ENCODE measurements at places on chromosomes 7 and 10.

DNA sequence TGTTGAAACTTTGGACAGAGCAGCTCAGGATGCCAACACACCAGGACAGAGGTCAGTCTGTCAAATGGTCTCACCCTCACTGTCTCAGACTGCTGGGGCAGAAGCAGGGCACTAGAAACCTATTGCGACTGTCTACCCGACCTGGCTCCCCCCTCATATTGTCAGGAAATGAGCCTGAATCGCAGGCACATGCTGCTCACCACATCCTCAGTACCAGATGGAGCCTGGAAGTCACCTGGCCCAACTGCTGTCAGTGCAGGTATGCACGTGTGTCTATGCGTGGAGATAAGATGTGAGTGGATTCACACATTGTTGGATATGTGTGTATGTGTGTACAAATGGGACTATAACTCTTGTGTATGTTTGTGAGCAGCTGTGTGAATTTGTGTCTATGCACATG is 3.2 kb upstream of the CDHR1 start:
- DNase-seq = peak; percentile 46

GRCh38 chr10:80132299-80133139 is at the start of gene PLAC9:
Gene PLAC9, plus strand, starts transcription at chr10:80132730. Its CDS starts 33 bp downstream, at chr10:80132763.
- no peak for DNase-seq

- DNase-seq = no peak
Measured at GRCh38 chr7:150958062-150958552, 20.0 kb downstream of the KCNH2 start.

DNA sequence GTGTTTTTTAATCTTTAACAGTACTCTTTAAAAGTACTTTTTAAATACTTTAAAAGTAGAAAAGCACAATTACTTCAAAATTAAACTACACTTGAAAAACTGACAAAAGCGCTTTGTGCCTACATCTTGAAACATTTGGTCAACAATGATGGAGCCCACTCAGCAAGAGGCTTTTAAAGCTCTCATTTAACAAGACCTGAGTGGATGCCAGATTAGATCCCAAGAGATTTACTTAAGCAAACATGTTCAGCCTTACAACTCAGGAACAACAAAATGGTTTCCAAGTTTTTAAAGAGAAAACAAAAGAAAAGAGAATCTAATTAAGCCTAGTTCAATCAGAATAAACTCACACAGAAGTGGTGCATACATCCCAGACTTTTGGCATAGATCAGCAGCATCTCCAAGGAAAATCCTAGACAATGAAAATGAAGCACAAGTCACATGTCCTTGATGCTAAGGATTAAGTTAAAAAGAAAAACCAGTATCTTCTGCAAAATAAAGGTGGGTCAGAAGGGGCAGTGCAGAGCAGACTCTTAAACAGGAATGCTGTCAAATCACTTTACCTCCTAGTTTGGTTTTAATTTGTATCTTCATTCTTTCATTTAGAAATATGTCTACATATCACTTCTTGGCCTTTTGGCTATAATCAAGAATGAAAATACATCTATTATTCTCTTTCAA is 26.2 kb downstream of the HIBADH start:
- DNase-seq = no peak

GRCh38 chr10:48234295-48234694 is 40.2 kb downstream of the FRMPD2 start:
- DNase-seq = no peak

DNA sequence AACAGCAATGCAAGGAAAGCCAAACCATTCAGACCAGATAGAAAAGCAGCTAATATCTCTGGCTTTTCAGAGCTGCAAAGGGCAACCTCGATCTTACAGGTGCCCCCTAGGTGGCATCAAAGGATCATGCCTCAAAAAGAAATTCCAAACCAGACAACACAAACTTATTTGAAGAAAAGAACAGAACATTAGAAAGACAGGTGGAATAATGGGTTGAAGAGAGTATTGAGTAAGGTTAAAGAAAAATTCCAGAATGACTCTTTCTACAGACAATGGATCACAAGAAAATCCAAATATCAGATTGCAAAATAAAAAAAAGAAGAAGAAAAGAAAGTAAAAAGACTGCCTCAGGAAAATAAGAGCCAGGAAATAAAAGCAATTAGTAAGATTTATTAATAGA is 213.7 kb downstream of the ELMO1 start:
- peak; percentile 12 for DNase-seq

- DNase-seq = no peak
Measured at GRCh38 chr7:45938626-45939302, 17.7 kb upstream of the IGFBP3 start.

- DNase-seq = no peak
Measured at GRCh38 chr7:5424749-5425506, 1.3 kb upstream of the TNRC18 start.

DNA sequence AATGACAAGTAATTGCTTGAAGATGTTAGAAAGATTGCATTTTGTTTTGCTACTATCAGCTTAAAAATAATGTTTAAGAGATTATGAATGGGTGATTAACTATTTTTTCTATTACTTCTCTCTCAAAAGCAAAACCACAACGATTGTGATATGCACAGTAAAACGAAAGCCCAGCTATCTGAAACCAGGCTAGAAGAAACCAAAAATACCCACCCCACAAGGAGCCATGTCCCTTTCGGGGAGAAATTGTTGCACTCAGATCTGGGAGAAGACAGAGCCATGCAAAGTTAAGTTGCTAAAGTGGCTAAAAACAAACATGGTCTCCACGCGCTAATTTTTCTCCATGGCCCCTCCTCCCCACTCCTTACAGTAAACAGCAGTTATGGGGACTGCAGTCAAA is 173.6 kb downstream of the RPS24 start:
- DNase-seq = no peak

DNA sequence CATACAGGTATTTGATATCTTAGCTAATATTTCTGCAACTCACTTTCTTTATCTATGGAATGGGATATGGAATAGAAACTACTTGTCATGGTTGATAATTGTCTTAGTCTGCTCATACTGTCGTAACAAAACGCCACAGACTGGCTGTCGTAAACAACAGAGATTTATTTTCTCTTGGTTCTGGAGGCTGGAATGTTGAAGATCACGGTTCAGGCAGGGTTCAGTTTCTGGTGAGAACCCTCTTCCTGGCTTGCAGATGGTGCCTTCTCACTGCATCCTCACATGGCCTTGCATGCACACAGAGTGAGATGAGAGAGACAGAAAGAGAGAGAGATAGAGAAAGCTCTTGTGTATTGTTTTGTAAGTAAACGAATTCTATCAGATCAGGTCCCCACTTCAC is 332.7 kb upstream of the MAGI2 start:
- DNase-seq = no peak

- no peak for DNase-seq
Measured at GRCh38 chr7:27944643-27945042, 204.7 kb downstream of the TAX1BP1 start.

DNA sequence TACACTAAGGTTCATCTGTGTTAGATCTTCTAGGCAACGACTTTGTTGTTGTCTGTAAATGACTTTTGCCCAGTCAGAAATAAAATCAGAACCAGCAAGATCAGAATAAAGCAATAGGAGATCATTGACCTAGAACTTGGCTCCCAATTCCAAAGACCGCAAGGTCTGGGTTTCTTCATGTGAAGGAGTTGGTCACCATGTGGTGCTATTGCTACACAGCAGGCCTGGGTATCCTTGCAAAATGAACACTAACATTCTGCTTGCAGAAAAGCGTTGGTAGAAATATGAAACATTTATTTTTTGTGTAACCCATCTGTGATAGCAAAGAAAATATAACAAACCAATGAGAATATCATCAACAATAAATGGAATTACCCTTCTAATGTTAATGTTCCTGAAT is 831.0 kb downstream of the NXPH1 start:
- DNase-seq = no peak

GRCh38 chr7:97835296-97836138 is 36.7 kb downstream of the ASNS start:
- peak; percentile 35 for DNase-seq

DNA sequence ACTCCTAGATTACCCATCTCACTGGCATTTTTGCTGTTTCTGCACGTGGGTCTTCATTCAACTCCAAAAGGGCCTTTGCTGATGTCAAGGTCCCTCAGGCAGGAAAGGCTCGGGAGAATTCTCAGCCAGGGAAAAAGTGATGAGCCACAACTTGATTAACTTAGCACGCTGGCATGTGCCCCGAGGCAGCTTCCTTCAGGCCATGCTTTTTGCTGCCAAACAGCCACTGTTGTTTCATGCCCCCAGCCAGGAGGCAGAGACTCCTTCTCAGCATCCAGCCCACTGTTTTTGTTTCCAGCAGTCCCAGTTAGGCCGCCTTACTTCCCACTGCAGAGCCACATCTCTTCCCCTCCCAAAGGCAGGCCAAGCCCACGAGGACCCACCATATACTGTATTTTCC is 266.5 kb upstream of the YAE1 start:
- no peak for DNase-seq

- no peak for DNase-seq
Measured at GRCh38 chr10:51227897-51228713, 153.8 kb downstream of the PRKG1 start.

DNA sequence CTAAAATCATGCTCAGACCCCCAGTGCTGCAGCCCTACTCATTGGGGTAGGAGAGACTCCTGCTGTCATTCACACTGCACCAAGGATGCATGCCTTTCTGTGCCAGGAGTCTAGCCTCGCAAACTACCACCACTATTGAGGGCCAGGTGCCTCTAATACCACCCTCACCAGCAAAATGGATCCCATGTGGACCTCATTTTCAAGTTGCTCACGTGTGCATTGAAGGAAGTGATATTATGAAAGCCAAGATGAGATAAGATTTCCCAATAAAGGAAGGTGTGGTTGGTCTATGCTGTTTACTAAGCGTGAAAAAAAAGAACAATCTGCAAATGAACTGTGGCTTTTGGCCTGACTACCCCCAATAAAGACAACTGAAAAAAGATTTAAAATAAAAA is 7.2 kb upstream of the LAMTOR4 start:
- DNase-seq = no peak

DNA sequence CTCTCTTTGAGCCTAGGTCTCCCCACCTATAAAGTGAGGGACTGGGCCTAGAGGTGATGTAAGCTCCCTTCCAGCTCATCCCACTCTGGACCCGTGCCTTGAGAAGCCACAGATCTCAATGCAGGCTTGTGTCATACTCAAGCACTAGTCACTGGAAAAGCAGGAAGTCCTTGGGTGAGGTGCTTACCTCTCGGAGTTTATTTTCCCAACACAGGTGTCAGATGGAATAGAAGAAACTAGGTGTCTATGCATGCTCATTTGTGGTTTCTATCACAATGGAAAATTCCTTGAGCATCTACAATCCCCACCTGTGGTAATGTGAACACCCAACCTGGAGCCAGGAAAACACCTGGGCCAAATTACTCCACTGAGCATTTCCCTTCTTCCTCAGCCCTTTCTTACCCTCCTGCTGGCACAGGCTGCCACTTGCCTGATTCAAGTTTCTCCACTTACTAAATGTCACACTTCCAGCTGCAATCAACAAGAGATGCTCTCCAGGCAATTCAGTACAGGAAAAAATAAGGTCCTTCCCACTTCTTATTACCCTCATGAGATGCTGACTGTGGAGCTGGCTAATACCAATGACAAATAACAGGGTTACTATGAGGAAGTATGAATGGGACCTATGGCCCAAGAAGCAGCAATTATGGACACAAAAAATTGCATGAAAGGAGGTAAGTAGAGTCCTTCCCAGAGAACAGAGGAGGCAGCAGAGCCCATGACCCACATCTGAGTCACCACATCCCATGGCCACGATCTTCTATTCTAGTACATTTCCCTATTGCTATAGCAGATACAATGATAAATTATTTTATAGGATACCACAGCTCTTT is 13.1 kb downstream of the LSM5 start:
- DNase-seq = no peak

- DNase-seq = peak; percentile 46
Measured at GRCh38 chr10:46028584-46029460, 1.6 kb downstream of the NCOA4 start.

- no peak for DNase-seq
Measured at GRCh38 chr7:18579698-18580097, 84.1 kb downstream of the HDAC9 start.

DNA sequence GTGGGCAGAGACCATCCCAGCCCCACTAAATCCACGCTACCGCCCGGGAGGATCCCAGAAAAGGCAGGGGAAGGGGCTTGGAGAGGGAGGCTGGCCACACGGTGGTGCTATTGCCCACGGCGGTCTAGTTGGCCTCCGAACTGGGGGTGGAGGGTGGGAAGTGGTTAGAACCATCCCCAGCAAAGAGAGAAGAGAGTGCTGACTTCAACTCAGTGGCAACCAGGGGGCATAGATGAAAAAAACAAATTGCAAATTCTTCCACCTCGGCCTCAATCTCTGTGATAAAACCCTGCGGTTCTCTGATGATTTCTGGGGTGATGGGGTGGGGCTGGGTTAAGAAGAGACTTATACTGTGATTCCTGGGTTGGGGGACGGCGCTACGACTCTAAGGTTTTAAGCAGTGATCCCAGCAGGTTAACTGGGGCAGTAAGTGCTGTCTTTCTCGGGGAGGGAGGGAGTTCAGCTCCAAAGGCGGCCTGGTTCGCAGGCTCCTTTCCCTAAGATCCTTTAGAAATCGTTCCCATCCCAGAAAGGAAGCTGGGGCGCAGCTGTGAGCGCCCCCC is 154.5 kb upstream of the LYZL2 start:
- DNase-seq = peak; percentile 89

- DNase-seq = no peak
Measured at GRCh38 chr10:21315645-21316220, 209.7 kb downstream of the SKIDA1 start.

- no peak for DNase-seq
Measured at GRCh38 chr10:59595593-59595992, 114.1 kb downstream of the SLC16A9 start.

DNA sequence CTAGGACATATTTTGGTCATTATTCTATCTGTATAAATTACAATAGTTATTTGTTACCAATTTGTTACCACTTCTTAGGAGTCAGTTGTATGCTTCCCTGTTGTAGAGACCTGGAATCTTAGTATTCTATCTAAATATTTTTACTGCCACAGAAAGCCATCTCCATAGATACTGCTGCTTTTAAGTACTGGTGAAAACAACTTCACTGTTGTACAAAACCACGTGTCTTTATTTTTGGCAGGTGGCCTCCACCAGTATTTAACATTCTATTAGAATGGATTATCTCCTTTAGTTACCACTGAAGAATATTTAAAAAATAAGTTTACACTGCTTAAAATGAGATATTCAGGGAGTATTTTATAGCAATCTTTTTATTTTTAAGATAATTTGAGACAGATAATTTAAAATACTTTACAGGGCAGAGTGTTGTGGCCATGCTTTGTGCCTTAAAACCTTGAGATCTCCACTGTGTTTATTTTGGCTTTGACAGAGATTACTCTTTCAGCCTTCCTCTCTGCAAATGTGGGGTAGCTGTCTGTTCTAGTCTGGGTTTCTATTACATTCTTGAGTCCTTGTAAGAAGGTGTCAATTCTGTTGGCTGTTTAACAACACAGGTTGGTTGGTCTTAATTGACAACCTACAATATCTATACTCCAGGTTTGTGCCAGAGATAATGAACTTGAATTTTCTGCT is 185.6 kb downstream of the LRRC4 start:
- DNase-seq = no peak

- no peak for DNase-seq
Measured at GRCh38 chr10:94456942-94457341, 54.6 kb downstream of the TBC1D12 start.

- DNase-seq = no peak
Measured at GRCh38 chr7:37052705-37053104, 328.4 kb upstream of the AOAH start.

Data from CD4-positive, alpha-beta T cell treated with Interleukin-6 at 100 ng/mL for 8 hours (primary cell).